ENCODE measurements at places on chromosomes 7 and 10. TPM values are rescaled to one million over a fixed set of nuclear protein-coding genes. Genes with fewer than 3 reads are reported as not detected.

The NANOS1 gene
- total RNA-seq, result 7.8 TPM

The DNAJB6 gene
- total RNA-seq, result 308 TPM

DNA sequence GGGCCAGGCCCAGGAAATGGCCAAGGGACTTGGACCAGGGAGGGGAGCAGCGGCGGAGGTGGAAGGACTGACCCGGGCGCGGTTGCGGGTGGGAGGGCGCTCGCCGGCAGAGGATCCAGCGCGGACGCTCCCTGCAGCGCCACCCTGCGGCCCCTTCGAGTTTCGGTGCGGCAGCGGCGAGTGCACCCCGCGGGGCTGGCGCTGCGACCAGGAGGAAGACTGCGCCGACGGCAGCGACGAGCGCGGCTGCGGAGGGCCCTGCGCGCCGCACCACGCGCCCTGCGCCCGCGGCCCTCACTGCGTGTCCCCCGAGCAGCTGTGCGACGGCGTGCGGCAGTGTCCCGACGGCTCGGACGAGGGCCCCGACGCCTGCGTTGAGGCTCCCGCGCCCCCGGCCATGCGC lies 16.8 kb upstream of the ZNF467 start:
- DNase-seq, result peak; percentile 85

DNA sequence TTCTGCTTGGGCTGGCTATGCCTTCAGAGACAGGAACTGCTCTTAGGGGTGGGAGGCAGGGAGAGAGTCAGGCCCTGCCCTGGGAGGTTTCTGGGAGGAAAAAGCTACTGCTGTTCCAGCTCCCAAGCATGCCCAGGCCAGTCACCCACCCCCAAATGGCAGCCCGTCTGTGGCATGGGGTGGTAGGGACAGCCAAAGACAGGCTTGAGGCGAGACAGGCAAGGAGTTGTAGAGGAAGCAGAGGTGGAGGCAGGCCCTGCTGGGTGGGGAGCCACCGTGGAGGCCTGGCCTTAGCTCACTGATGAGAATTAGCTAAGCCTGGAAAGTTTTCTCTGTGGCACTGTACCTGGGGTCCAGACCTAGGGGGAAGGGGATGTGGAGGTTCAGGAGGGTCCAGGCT lies 6.6 kb upstream of the SAMD8 start:
- no peak for DNase-seq
